GM10248 (cell line): ENCODE measurements at places on chromosomes 1 and 21.

DNA sequence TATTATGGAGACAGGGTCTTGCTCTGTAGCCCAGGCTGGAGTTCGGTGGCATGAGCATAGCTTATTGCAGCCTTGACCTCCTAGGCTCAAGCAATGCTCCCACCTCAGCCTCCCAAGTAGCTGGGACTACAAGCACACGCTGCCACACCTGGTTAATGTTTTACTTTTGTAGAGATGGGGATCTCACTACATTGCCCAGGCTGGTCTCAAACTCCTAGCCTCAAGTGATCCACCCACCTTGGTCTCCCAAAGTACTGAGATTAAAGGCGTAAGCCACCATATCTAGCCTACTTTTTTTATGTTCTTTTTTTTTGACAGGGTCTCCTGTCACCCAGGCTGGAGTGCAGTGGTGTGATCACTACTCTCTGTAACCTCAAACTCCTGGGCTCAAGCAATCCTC is 5.9 kb upstream of the BCL2L15 start:
- no peak for DNase-seq

DNA sequence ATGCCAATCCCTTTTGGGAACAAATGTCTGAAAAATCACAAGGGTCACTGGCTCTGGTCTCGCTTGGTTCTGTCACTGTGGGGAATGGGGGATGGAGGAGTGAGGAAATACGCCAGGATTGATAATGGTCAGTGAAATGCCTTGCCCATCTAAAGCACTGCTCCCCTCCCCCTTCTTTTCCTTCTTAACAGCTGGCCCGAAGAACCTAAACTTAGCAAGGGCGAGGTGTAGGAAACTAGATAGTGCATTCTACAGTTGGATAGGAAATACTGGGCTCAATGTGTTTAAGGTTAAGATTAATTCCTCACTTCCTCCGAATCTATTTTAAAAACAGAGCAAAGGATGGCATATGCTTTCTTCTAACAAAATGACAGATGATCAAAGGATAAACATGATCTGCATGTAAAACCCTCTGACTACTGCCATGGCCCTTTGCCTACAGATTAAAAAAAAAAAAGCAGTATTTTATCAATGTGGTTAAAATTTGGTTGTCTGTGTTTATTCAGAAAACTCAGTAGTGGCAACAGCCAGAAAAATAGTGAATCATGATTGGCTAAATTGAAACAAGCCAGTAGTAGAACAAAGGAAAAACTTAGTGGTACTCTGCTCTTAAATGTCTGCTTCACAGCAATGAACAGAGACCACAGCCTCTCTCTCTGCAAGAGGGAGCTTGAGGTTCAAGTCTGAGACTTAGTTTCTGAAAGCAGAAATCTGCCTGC is 86.1 kb upstream of the VAV3 start:
- DNase-seq: no peak

DNA sequence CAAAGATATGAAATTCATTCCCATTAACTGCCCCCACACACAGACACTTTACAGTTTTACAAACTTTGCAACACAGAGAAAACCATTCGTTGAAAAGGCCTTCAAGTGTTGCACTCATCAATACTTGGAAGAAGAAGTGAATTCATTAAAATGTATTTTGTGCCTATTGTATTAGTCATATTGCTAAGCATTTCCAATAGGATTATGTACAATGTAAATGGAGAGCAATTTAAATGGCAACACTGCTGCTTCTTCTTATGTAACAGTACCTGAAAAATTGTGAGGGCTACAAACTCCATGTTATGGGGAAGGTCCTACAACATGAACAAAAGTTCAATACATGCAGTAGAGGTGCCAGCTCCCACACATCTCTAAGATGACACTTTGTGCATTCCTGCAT is 209.3 kb upstream of the POGK start:
- DNase-seq: no peak

DNA sequence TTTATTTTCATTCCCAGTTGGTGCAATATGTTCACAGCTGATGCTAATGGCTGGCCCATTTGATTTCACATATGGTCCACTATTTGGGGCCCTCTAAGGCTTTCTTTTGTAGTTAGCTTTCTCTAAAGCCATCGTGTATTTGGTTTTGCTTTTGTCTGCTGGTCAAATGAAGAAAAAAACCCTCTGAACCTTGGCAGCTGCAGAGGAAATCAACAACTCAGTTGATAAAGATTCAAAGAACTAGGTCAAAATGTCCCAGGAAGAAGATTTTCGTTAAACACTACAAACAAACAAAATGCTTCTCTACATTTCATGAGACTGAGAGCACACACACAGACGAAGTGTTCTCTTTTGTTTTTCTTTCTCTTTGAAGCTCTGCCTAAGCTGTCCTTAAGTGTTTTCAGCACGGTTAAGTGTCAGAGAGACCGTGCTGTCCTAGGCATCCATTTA is 655.0 kb downstream of the RWDD3 start:
- DNase-seq: no peak

DNA sequence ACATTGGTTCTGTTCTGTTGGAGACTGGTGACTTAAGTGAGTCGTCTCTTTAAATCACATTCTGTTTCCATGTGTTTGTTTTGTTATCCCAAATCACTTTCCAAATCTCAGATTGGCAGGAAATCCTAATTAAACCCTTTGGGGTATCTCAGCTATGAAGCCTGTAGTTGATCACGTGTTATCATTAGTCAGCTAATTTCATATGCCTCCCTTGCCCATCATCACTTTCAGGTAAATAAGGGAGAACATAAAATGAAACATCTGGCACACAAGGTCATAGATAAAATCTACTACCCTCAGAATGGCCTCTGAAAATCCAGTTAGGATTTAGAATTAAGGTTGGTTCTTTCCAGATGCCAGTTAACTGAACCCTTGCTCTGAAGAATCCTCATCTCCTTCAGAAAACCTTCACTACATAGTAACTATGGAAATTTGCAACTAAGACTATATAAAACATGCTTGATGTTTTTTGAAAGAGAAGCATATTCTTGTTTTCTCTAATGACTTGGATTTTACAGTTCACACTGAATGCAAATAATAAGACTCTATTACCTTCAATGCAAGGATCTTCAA is 401.5 kb downstream of the DSCAM start:
- DNase-seq: no peak

DNA sequence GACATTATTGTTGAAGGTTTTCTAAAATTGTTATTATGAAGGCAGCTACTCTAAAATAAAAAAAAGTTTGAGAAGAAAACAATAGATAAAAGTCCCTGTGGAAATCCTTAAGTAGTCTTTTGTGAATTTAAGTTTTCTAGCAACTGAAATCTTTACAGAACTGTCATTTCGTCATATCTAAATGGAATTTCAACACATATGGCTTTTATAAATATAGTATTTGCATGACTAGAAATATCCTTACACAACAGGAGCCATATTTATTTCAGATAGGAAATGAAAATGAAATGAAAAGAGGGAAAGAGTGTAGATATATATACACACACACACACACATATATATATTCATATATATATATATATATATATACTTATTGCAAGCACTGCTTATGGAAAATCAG is 204.7 kb upstream of the RGS18 start:
- DNase-seq: no peak

DNA sequence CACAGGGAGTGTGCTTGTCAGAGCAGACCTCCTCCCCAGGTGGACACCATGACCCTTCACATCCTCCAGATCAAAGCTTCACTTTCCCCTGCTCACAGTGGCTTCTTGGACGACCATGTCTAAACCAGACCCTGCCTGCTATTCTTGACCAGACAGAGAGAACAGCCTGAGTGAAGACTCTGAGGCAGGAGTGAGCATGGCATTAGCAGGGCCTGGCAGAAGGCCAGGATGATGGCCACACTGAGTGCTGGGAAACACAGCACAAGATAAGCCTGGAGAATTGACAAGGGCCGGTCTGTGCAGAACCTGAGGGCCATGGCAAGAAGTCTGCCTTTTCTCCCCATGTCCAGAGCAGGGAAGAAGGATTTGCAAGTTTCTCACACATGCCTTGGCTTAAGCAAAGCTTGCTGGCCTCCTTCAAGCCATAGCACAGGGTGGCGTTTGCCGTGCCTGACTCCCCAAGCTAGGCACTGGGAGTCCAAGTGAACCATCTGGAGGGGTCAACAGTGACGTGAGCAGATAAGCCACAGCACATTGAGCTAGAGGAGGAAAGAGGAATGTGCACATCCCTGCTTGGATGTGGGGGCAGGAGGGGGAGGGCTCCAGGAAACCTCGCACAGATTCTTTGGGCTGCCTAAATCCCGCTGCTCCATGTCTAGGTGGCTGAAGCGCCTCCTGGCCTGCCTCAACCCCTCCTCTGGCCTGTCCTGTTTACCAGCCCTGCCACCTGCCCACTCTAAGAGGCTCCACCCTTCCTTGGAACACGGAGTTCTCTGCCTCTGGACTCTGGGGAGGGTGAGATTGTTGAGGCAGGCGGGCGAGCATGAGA is 87.1 kb downstream of the CD58 start:
- no peak for DNase-seq

DNA sequence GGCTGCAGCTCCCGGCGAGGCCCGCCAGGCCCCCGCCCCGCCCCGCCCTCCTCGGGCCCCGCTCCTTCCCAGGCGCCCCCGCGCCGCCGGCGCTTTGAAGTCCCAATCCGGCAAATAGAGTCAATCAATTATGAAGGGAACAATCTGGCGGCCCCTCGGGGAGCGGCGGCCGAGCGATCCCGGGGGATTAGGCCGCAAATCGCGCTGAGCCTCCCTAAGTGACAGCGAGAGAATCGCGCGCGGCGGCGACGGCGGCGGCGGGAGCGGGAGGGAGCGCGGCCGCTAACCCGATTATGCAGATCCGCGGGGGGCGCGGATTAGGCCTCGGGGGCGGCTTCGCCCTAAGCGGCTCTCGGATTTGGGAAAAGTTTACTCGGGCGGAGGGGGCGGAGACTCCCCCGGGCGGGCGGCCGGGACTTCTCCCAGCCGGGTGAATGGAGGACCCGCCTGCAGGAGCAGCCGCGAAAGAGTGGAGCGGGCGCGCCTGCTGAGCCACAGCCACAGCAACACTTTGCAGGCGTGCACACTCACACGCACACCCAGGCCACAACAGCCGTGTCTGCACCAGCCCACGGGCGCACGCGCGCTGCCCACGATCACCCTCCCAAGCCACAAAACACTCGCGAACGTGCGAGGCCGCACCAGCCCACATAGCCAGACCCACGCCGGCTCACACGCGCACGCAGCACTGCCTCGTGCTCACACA is 23.0 kb upstream of the DMBX1 start:
- DNase-seq: no peak

DNA sequence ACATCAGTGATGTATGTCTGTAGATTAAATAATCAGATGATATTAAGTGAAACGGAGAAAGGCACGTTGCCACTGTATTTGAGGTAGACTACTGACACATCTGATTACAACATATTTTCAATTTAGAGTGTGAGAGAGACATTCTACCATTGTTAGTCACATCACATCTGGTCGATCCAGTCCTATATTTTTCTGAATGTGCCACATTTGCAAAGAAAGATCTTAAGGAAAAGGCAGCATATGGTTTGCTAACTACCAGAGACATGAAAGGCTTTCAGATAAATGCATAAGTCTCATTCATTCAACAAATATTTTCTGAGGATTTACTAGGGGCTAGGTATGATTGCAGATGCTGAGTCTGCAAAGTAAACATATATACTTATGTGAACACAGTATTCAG is 114.3 kb upstream of the RUNX1 start:
- DNase-seq: no peak

DNA sequence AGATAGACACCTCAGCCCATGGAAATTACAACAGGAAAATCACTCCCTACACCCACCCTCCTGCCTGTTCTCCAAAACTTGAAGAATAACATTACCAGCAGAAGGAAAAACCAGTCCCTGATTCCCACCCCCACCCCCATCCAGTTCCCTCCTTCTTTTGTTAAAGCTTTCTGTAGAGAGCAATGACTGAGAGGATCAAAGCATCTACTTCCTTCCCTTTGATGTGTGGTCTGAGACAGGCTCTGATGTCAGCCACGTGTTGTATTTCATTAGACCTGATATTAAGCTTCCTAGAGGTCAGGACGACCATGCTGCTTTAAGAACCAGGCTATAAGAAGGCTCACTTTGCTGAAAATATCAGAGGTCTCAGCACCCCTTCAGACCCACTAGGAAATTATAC is 73.9 kb upstream of the HAO2 start:
- no peak for DNase-seq

DNA sequence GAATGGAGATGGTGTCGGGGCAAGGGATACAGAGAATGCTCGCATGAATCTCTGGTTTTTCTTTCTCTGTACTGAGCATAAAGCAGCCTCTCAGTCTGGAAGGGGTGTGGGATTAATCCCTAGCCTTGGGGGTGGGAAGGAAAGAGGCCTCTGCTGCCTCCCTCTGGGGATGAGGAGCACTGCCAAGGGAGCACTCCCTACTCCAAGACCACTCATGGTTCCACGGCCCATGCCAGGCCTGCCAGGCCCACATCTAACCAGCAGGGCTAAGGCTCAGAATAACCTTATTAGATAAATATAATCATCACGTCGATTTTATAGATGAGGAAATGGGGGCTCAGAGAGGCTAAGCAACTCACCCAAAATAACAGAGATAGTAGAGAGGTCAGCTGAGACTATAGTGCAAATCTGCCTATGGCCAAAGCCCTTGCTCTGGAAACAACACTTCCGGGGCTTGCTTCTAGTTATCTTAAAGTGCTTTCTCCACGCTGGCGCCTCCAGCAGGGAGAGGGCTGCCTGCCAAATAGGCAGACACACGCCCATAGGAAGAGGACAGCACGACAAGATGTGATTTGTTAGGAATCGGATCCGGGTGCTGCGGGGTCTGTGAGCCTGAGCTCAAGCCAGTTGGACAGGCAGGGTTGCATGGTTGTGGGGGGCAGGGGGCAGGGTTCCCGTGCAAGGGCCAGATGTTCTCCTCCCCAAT is 522 bp downstream of the TEX35 start:
- DNase-seq: no peak

GRCh38 chr1:77539519-77540142 is 142.8 kb downstream of the ZZZ3 start:
- DNase-seq: no peak

DNA sequence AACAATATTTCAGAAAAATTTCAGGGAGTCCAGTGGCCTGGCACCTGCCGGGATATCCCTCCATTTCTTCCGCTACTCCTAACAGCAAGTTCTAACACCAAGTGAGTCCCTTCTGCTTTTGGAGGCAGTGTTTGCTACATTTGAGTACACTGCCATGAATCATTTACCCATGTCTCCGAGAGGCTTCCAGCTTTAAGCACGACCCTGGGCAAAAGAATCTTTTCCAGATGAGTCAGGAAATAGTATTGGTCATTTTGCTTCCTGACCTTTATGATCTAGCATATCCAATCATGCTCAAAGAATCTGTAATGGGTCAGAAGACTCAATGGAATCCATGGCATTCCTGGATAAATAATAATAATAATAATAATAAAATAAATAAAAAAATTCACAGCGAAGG is 60.7 kb upstream of the FMN2 start:
- DNase-seq: no peak

- DNase-seq: peak; percentile 48
Measured at GRCh38 chr1:204520834-204521709, 4.9 kb downstream of the MDM4 start.

GRCh38 chr1:168932539-168932938 is 174.0 kb upstream of the ATP1B1 start:
- DNase-seq: no peak
